Endothelial cell (in vitro differentiated cells): ENCODE measurements at places on chromosomes 6 and 20. TPM values are rescaled to one million over a fixed set of nuclear protein-coding genes. Genes with fewer than 3 reads are reported as not detected.

DNA sequence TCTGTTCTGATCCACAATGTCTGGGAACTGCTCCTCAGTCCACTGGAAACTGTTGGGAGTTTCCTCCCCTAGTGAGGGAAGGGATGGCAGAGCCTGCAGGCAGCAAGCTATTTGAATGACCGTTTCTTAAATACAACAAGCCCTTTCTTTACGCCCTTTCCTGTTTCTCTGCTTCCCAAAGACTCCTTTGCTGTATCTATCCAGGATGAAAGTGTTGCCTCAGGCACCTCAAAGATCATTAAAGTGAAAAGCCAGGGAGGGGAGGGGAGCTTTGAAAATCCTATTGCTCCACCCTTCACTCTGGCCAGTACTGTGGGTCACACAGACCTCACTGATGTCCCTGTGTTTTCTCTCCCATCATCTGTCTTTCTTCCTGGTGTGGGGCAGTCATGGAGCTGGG is 213.1 kb downstream of the RNF144B start:
- no peaks in the 10 kb centered on the region for H3K27me3 ChIP-seq
- H3K27ac ChIP-seq, result no peak overlapping the region
- no peak for DNase-seq

The POU5F1 gene
- total RNA-seq, result 88.7 TPM

The CPNE5 gene
- total RNA-seq, result 24.9 TPM

- H3K36me3 ChIP-seq, result peaks cover 13% of the 10 kb centered on the region
- no peak overlapping the region for H3K4me3 ChIP-seq
- H3K4me1 ChIP-seq, result peaks cover 67% of the 10 kb centered on the region
- peaks cover 6% of the 10 kb centered on the region for H3K27me3 ChIP-seq
Measured at GRCh38 chr6:15431762-15432483, 186.1 kb downstream of the JARID2 start.

The OVOL2 gene
- not detected for total RNA-seq

The IL17F gene
- not detected for total RNA-seq

DNA sequence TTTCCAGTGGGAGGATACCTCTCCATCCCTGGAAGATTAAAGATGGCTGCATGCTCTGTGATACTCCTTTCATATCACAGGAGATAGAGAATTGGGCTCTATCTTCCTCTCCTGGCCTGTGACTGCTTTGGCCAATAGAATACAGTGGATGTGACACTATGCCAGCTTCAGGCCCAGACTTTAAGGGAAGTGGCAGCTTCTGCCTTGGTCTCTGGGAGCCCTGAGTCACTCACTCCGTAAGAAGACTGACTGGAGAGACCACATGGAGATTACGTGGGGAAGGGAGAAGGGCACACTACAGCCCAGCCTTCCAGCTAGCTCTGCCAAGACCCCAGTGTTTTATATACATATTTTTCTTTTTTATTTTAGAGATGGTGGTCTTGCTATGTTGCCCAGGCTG is 10.4 kb upstream of the MMP9 start:
- H3K4me3 ChIP-seq, result no peak overlapping the region
- no peaks in the 10 kb centered on the region for H3K36me3 ChIP-seq
- no peak for DNase-seq

- no peaks in the 10 kb centered on the region for H3K27me3 ChIP-seq
- no peak overlapping the region for H3K4me3 ChIP-seq
- H3K36me3 ChIP-seq, result no peaks in the 10 kb centered on the region
- H3K4me1 ChIP-seq, result peaks cover 10% of the 10 kb centered on the region
Measured at GRCh38 chr6:159196430-159196975, 27.3 kb downstream of the FNDC1 start.

DNA sequence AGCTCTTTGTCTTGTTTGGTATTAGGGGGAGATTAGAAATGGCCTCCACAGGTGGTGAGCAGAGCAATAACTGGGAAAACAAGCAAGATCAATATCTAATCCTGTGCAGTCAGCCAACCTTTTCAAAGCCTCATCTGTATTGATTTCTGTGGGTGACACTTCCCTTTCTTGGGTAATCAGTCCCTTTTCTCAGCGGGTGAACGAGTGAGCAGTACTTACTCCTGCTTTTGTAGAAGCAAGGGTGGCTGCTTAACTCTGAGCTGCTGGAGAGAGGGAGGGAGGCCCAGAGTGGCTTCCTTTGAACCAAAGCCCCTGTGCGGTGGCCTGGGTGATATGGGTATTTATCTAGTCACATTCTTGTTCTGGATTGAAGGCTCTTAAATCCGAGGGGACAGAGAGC is 254.8 kb upstream of the CHD6 start:
- H3K4me3 ChIP-seq, result no peak overlapping the region
- H3K27me3 ChIP-seq, result peaks cover 2% of the 10 kb centered on the region
- no peak for DNase-seq
- H3K27ac ChIP-seq, result no peak overlapping the region
- no peaks in the 10 kb centered on the region for H3K36me3 ChIP-seq

The SAMD5 gene
- 4.7 TPM for total RNA-seq

DNA sequence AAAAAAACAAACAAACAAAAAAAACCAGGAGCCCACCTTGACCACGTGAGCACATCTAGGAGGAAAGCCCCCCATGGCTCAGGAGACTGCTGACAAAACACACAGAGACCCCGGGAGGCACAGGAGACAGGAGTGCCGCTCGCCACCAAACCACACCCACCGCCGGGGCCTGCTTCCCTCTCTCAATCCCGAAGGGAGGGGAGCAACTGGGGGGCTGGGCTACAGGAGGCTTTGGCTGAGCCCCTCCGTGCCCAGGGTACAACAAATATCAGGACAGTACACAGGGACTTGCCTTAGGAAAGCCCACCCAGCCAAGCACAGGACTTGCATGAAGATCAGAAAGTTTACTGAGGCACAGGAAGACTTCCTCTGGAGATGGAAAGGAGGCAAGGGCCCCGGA is 102.5 kb downstream of the TAF4 start:
- no peaks in the 10 kb centered on the region for H3K4me1 ChIP-seq
- H3K4me3 ChIP-seq, result no peak overlapping the region
- H3K27me3 ChIP-seq, result peaks cover 3% of the 10 kb centered on the region
- H3K36me3 ChIP-seq, result no peaks in the 10 kb centered on the region
- no peak overlapping the region for H3K27ac ChIP-seq

The SMPDL3A gene
- total RNA-seq, result 10.3 TPM

DNA sequence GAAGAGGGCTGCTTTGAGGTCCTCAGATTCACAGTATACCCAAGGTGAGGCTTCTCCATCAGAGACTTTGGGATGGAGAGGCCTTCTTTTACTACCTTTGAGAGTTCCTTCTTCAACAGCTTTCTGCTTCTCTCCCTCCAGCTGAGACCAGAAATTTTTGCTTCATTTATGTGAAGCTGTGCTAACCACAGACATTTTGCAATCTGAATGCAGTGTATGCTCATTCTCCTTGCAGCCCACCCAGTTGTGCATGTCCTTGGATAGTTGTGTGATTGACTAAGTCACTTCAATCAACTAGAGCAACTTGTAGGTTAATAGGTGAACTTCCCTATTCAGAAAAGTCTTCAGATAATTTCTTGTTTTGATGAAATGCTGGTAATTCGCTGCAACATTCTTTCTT is 20.1 kb downstream of the DCBLD1 start:
- peak overlapping the region; percentile 67 for H3K27ac ChIP-seq
- peaks cover 4% of the 10 kb centered on the region for H3K27me3 ChIP-seq
- H3K4me1 ChIP-seq, result peaks cover 83% of the 10 kb centered on the region
- DNase-seq, result no peak
- peak overlapping the region; percentile 38 for H3K4me3 ChIP-seq
- H3K36me3 ChIP-seq, result peaks cover 46% of the 10 kb centered on the region

GRCh38 chr6:75098709-75099108 is 107.1 kb downstream of the COL12A1 start:
- H3K27me3 ChIP-seq, result no peaks in the 10 kb centered on the region
- H3K4me1 ChIP-seq, result peaks cover 2% of the 10 kb centered on the region
- H3K4me3 ChIP-seq, result no peak overlapping the region

The GPR6 gene
- not detected for total RNA-seq

DNA sequence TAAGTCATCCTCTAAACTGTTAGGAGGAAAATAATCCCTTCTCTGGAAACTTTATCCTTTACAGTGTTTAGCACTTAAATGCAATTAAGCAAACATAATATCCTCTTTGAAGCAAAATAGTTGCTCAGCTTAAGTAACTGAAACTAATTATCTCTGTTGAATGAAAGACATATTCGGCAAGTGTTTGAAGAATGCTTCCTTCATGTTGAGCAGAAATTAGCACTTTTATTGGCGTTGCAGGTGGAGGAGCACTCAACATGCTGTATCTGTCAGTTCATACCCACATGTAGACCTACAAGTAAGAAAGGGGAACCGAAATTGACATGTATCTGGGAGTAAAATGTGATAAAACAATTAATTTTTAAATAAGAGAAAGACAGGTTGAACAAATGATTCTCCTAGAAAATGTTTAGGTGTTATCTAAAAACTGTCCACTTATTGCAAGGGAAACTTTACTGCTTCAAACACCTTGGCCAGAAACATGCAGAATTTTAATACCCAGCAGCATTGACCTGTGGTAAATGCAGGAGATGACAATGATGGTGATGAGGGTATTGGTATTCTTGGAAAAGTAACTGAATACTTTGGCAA is 987.0 kb upstream of the MAP3K7 start:
- no peaks in the 10 kb centered on the region for H3K36me3 ChIP-seq
- H3K4me1 ChIP-seq, result no peaks in the 10 kb centered on the region
- DNase-seq, result no peak
- no peaks in the 10 kb centered on the region for H3K27me3 ChIP-seq
- H3K4me3 ChIP-seq, result no peak overlapping the region
- H3K27ac ChIP-seq, result no peak overlapping the region

DNA sequence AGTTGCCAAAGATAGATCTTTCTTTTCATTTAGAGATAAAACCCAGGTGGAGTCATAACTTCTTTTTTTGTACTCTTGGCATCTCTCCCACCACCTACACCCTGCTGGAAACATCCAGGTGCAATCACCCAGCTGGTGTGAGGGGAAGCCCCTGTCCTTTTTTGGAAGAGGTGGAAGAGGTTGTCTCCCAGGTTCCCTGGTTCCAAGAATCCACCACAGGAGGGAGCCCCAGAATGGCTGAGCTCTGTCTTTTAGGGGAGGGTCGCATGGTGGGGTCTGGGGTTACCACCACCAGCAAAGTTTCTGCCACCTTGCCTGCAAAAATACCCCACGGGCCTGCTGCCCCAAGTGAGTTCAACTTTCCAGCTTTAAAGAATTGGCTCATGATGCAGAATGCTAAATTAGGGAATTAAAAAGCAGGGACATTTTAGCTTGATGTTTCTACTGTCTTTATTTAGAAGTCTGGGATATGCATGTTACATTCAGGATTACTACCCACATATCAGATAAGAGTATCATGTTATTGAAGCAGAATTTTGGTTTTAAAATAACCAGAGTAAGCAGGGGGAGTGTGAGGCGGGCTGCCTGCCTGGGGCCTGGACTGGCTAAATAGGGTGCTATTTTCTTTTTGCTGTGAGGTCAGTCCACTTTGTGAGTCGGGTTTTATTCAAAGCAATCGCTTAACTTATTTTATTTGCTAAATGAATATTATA is 11.0 kb downstream of the SMOC2 start:
- no peak overlapping the region for H3K27ac ChIP-seq
- H3K36me3 ChIP-seq, result no peaks in the 10 kb centered on the region
- H3K27me3 ChIP-seq, result peaks cover 7% of the 10 kb centered on the region
- no peak for DNase-seq

GRCh38 chr6:141851063-141851462 is 281.7 kb upstream of the GJE1 start:
- no peaks in the 10 kb centered on the region for H3K27me3 ChIP-seq
- H3K27ac ChIP-seq, result no peak overlapping the region
- H3K4me3 ChIP-seq, result no peak overlapping the region
- H3K4me1 ChIP-seq, result peaks cover 9% of the 10 kb centered on the region
- no peaks in the 10 kb centered on the region for H3K36me3 ChIP-seq

DNA sequence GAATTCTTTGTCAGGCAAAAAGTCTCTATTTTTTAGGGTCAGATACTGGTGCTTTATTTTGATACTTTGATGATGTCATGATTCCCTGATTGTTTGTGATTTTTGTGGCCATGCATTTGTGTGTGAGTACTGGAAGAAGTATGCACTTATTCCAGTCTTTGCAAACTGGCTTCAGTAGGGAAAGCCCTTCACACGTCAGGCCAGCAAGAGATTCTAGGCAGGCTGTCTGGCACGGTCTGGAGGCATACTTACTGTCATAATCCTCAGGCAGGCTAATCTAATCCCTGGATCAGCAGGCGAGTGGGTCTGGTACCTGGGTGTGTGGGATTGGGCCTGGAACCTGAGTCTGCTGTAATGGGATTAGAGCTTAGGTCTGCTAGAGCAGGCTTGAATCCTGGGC is 391.8 kb upstream of the MMS22L start:
- no peaks in the 10 kb centered on the region for H3K36me3 ChIP-seq
- DNase-seq, result no peak
- H3K4me3 ChIP-seq, result no peak overlapping the region
- H3K27ac ChIP-seq, result no peak overlapping the region

The PRR18 gene
- 1.1 TPM for total RNA-seq

The C2 gene
- total RNA-seq, result 0.82 TPM
